Heart right ventricle (tissue), 16 donors: ENCODE measurements at places on chromosomes 11 and 22.

DNA sequence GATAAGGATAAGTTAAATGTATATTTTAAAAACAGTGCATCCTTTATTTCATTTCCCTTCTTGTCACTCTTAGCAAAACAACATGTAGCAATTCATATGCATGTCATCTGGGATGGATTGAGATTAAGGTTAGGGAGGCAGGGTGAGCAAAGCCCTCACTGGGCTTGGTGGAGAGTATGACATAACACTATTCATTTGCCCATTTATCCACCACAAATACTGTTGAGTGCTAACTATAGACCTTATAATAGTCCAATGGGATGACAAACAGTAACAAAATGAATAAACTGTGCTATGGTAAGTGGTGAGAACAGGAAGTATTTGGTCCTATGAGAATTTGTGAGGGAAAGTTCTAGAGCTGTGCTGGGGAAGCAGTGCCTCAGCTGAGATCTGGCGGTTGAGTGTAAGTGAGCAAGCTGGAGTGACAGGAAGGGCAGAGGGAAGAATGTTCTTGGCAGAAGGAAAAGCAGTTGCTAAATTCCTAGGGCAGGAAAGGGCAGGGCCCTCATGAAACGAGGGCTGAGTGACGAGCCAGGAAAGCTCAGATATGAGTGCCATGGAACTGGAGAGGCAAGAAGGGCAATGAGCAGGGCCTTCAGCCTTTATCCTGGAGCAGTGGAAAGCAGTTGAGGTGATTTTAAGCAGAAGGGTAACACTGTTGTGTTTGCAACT lies 6.7 kb downstream of the HSD17B12 start:
- peaks cover 80% of the 10 kb centered on the region for H3K4me1 ChIP-seq
- H3K27ac ChIP-seq: peak overlapping the region; percentile 76
- DNase-seq: peak; percentile 33
- H3K4me3 ChIP-seq: no peak overlapping the region
- H3K36me3 ChIP-seq: no peaks in the 10 kb centered on the region
- no peaks in the 10 kb centered on the region for H3K27me3 ChIP-seq

DNA sequence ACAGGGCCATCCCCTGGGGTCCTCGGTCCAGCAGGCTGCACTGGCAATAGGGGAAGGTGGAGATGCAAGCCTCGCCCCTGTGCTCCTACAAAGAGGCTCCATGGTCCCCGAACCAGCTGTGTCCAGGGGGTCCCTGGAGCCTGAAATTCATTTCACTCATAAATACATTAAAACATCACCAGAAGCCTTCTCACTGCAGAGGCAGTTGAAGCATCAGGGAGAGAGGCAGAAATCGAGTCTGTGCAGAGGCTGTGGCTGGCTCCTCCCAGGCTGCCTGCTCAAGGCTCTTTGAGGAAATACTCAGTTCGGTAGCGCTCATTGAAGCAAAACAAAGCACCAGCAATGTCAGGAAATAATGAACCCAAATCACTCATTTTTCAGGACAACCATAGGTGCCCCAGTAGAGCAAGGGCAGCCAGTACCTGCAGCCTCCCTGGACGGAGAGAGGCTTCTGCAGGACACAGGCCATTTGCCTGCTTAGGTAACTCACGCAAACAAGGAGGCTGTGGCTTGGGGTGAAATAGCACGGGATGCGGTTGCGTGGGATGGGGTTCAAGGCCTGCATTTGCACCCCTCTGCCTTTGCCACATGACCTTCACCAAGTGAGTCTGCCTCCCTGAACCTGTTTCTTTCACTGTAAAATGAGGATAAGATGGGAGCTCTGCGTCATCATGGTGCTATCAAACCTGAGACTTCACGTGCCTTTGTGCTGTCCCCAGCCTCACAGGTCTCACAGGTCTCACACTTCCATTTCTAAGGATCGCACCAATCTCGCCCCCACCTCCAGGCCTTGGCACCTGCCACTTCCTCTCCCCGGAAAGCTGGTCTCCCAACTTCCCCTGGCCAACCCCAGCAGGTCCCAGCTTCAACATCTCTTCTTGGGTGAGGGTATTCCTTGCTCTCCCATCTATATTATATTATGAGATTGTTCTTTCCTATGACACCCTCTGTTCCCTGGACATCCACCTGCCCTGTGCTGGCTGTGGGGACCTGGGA lies 84.3 kb upstream of the SHISAL1 start:
- DNase-seq: peak; percentile 2
- H3K27ac ChIP-seq: no peak overlapping the region
- H3K4me1 ChIP-seq: no peaks in the 10 kb centered on the region
- no peaks in the 10 kb centered on the region for H3K36me3 ChIP-seq
- H3K27me3 ChIP-seq: no peaks in the 10 kb centered on the region

- no peak for DNase-seq
- no peak overlapping the region for H3K4me3 ChIP-seq
- H3K36me3 ChIP-seq: no peaks in the 10 kb centered on the region
- H3K27me3 ChIP-seq: no peaks in the 10 kb centered on the region
- H3K27ac ChIP-seq: no peak overlapping the region
- peaks cover 13% of the 10 kb centered on the region for H3K4me1 ChIP-seq
Measured at GRCh38 chr11:132337819-132338416, 967.5 kb downstream of the NTM start.

GRCh38 chr11:79152511-79152910 lies 288.3 kb downstream of the TENM4 start:
- no peak overlapping the region for H3K27ac ChIP-seq
- no peaks in the 10 kb centered on the region for H3K27me3 ChIP-seq
- H3K36me3 ChIP-seq: no peaks in the 10 kb centered on the region
- no peak overlapping the region for H3K4me3 ChIP-seq
- H3K4me1 ChIP-seq: no peaks in the 10 kb centered on the region

- no peak overlapping the region for H3K4me3 ChIP-seq
- no peaks in the 10 kb centered on the region for H3K36me3 ChIP-seq
- no peaks in the 10 kb centered on the region for H3K4me1 ChIP-seq
Measured at GRCh38 chr11:105046898-105047579, 1.9 kb upstream of the CARD16 start.

DNA sequence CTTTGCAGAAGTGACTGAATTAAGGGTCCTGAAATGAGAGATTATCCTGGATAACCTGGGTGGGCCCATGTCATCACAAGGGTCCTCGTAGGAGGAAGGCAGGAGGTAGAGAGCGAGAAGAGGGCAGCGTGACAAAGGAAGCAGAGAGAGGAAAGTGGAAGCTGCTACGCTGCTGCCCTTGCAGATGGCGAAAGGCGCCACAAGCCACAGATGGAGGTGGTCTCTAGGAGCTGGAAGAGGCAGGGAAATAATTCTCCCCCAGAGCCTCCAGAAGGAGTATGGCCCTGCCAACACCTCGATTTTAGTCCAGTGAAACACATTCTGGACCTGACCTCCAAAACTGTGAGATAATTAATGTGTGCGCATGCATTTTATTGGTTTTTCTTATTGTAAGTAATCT lies 13.4 kb downstream of the TMEM184B start:
- peaks cover 95% of the 10 kb centered on the region for H3K4me1 ChIP-seq
- no peak overlapping the region for H3K27ac ChIP-seq
- no peaks in the 10 kb centered on the region for H3K27me3 ChIP-seq
- no peak overlapping the region for H3K4me3 ChIP-seq

- DNase-seq: no peak
- H3K4me1 ChIP-seq: peaks cover 8% of the 10 kb centered on the region
- no peak overlapping the region for H3K4me3 ChIP-seq
Measured at GRCh38 chr22:39094717-39095389, 2.2 kb upstream of the APOBEC3H start.

GRCh38 chr22:31378123-31378522 lies 21.3 kb upstream of the DRG1 start:
- no peaks in the 10 kb centered on the region for H3K36me3 ChIP-seq
- H3K4me3 ChIP-seq: no peak overlapping the region
- no peaks in the 10 kb centered on the region for H3K4me1 ChIP-seq

- H3K4me1 ChIP-seq: peaks cover 67% of the 10 kb centered on the region
- DNase-seq: peak; percentile 53
- peak overlapping the region; percentile 84 for H3K4me3 ChIP-seq
- H3K27me3 ChIP-seq: no peaks in the 10 kb centered on the region
Measured at GRCh38 chr11:119315131-119316015, 1.6 kb downstream of the MCAM start.

- no peaks in the 10 kb centered on the region for H3K27me3 ChIP-seq
- peaks cover 65% of the 10 kb centered on the region for H3K4me1 ChIP-seq
- DNase-seq: no peak
Measured at GRCh38 chr22:40853961-40854360, 2.5 kb downstream of the ST13 start.

DNA sequence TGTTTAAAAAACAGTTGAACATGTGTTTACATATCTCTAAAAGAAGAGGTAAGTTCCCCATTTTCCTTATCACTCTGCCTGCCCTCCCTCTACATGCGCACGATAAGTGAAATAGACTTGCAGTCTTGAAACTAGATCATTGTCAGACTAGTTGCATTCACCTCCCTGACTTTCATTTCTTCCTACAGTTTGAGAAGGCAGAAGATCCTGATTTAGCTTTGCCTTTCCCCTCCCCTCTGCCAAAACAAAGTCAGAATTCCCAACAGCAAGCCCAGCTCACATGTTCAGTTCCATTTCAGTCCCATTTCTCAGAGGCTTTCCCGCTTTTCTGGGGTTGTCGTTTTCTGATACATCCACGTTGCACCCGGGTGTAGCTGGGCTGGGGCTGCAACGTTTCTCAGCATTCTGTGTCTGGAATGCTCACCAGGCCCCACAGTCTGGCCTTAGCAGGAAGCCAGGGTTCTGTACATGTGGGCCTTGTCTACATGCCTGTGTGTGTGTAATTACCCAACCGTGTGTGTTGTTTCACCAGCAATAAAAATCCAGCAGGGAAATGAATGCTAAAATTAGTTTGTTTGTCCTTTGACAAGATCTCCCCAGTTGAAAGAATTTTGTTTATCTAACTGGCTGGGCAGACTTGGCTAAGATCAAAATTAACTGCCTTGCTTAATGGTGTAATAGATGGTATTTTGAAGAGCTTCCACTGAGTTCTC lies 179.2 kb downstream of the DBX1 start:
- no peak for DNase-seq
- H3K4me1 ChIP-seq: peaks cover 14% of the 10 kb centered on the region
- H3K27me3 ChIP-seq: no peaks in the 10 kb centered on the region
- peak overlapping the region; percentile 29 for H3K27ac ChIP-seq
- no peak overlapping the region for H3K4me3 ChIP-seq

GRCh38 chr11:120326845-120327281 lies 1.8 kb downstream of the TLCD5 start:
- no peaks in the 10 kb centered on the region for H3K36me3 ChIP-seq
- peak overlapping the region; percentile 98 for H3K27ac ChIP-seq
- peak overlapping the region; percentile 13 for H3K4me3 ChIP-seq

DNA sequence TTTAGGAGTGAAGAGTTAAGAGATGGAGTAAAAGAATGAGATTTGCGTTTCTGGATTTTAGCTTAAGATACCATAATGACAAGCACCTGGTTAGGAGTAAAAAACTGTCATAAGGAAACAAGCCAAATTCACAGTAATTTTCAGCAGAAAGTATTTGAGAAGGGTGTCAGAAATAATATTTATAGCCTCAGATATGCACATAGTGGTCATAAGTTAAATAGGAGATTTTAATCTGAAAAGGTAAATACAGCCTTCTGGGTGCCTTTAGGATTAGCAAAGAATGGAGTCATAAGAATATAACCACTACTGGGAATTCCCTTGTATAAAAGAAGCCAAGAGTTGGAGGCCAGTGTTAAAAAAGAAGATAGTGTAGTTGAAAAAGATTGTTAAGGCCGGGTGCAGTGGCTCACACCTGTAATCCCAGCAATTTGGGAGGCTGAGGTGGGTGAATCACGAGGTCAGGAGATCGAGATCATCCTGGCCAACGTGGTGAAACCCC lies 160.1 kb downstream of the SWAP70 start:
- no peaks in the 10 kb centered on the region for H3K27me3 ChIP-seq
- no peak overlapping the region for H3K27ac ChIP-seq
- H3K36me3 ChIP-seq: no peaks in the 10 kb centered on the region
- no peaks in the 10 kb centered on the region for H3K4me1 ChIP-seq
- no peak overlapping the region for H3K4me3 ChIP-seq

DNA sequence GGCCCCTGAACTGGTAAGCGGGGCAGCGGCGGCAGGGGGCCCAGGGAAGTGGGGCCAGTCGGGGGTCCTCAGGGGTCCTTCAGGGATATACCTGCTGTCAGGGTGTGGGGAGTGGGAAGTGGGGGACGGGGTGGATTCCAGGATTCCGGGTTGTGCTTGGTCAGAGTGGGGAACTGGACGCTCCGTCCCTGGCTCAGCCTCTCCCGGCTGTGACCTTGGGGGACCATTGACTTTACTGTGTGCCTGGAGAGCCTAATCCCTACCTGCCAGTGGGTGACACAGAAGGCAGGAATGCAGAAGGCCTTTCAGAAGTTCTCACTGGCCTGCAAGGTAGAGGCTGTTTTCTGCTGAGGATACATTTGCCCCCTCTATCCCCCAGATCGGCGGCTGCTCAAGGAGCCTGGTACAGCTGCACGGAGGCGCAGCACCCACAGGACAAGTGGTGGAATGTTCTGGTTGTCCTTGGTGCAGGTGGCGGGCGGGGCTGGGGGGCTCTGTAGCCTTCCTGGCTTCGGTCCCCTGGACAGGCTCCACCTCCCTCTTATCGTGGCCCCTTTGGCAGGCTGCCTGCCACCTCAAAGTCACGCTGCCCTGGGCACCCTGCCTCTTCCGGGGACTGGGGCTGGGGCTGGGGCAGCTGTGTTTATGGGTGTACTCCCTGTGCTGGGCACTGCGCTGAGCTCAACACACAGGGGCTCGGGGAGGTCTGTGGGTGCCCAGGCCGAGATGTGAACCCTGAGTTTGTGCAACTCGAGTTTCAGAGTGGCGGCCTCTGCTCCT lies 18.4 kb downstream of the KCNQ1 start:
- peak overlapping the region; percentile 9 for H3K4me3 ChIP-seq
- no peaks in the 10 kb centered on the region for H3K27me3 ChIP-seq
- peak; percentile 79 for DNase-seq
- peaks cover 71% of the 10 kb centered on the region for H3K4me1 ChIP-seq
- peak overlapping the region; percentile 86 for H3K27ac ChIP-seq
- H3K36me3 ChIP-seq: no peaks in the 10 kb centered on the region

- no peak overlapping the region for H3K4me3 ChIP-seq
- DNase-seq: no peak
- no peaks in the 10 kb centered on the region for H3K4me1 ChIP-seq
- H3K27me3 ChIP-seq: no peaks in the 10 kb centered on the region
Measured at GRCh38 chr11:24471084-24471483, 25.8 kb upstream of the LUZP2 start.

DNA sequence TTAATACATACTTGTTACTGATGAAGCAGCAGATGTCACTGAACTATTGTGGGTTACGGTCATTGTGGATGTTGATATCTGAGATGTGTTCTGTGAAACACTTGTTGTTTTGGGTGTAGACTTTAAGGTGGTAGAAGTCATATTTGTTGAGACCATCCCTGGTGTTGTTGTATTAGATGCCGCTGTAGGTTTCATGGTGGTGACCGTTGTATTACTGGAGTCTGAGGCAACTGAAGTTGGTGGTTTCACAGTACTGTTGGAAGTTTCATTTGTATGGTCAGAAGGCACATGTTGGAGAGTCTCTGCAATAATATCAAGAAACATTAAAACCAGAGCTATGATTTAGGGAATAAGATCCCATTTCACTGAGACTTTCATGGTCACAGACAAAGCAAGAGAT lies 50.7 kb downstream of the TMEM123 start:
- H3K4me3 ChIP-seq: no peak overlapping the region
- DNase-seq: no peak
- H3K27ac ChIP-seq: no peak overlapping the region
- peaks cover 7% of the 10 kb centered on the region for H3K4me1 ChIP-seq

GRCh38 chr11:3163241-3163981 lies 1.7 kb downstream of the OSBPL5 start:
- peak; percentile 12 for DNase-seq
- peaks cover 69% of the 10 kb centered on the region for H3K4me1 ChIP-seq
- peak overlapping the region; percentile 93 for H3K27ac ChIP-seq
- H3K27me3 ChIP-seq: no peaks in the 10 kb centered on the region
- no peaks in the 10 kb centered on the region for H3K36me3 ChIP-seq

- peaks cover 3% of the 10 kb centered on the region for H3K4me1 ChIP-seq
- peak; percentile 79 for DNase-seq
- H3K27ac ChIP-seq: no peak overlapping the region
- H3K36me3 ChIP-seq: peaks cover 92% of the 10 kb centered on the region
- no peaks in the 10 kb centered on the region for H3K27me3 ChIP-seq
Measured at GRCh38 chr22:36144886-36145541, 15.5 kb downstream of the APOL3 start.
